ENCODE measurements at places on chromosomes 4 and X.

DNA sequence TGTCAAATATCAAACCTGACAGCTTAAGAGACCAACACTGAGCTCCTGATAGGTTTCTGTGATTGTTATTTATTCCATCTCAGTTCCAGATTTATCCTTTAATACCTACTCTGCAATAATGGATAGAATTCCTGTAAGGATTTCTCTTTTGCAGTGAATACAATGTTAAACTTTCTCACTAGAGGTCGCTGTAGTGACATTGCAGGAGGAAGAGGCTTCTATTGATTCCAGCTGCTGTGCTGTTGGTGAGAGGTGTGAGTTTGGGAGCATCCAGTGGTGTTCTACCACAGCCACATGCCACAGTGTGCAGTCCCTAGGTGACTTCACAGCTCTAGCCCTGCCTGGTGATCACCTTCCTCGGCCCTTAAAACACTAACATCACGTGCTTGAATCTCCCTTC is 34.6 kb upstream of the DCAF8L2 start:
- DNase-seq: no peak

DNA sequence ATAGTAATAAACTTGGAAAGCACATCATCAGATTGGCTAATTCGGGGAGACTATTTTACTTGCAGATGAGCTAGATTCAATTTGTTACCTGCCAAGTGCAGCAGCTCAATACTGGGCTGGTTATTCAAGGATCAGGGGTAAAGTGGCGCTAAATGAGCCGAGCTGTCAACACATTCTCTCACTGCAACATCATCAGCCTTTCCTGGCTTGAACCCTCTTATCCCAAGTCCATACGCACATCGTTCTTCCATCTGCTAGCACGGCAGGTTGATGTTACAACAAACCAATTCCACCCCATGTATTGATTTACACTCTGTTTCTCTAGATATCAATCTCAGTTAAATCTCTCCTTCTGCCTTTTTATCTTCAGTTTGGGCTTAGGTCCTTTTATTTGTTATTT is 2101.5 kb upstream of the AGA start:
- no peak for DNase-seq

GRCh38 chr4:36159208-36159607 is 85.1 kb downstream of the ARAP2 start:
- peak; percentile 3 for DNase-seq

DNA sequence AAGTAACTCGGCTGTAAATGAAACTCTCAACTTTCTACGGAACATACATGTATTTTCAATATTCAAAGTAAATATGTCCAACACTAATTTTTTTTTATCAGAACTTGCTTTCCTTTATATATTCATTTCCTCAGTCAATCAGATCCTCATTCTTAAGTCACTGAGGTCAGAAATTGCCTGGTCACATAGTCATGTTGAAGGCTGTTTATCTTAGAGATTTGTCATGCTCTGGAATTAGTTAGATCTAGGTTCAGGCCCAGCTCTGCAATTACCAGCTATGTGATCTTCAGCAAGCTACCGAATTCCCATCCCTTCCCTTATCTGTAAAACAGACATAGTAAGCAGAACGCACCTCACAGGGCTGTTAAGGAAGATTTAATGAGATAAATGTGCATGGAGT is 228.8 kb downstream of the SPCS3 start:
- peak; percentile 61 for DNase-seq

DNA sequence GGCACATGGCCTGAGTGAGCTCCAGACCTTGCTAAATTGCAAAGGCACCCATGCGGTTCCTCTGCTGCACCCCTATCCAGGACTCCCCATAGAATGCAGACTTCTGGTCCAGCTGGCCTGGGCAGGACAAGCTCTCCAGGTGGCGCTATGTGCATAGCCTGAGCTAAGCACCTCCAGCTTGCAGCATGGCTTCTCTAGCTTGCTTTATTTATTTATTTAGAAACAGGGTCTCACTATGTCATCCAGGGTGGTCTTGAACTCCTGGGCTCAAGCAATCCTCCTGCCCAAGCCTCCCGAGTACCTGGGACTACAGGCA is 5.5 kb upstream of the WFS1 start:
- peak; percentile 46 for DNase-seq

DNA sequence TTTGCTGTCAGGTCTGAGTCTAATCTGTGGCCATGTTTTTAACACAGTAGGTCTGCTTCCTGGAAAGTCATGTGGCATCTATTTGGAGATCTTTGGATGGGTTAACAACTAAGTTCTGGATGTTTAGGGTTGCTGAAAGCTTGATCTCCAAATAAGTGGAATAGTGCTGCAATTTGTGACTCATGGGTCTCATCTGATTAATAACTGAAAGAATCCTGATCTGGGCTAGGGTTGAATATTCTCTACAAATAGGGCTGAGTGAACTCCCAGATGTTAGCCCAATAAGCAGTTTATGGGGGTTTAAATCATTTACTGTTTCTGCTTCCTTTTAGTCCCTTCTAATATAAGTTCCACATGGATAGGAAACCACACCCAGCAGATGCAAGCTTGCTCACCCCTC is 23.1 kb downstream of the CT47C1 start:
- no peak for DNase-seq

GRCh38 chrX:857376-857775 is 226.8 kb downstream of the SHOX start:
- DNase-seq: no peak

GRCh38 chrX:19687395-19687794 is 172.1 kb upstream of the MAP3K15 start:
- DNase-seq: no peak
